Central memory CD4-positive, alpha-beta T cell (primary cell): ENCODE measurements at places on chromosomes 16 and 17.
A peak's percentile ranks its signal among the peaks of the same experiment; 100 is the strongest.

- no peak for DNase-seq
These were observed 5.0 kb upstream of the ARHGAP27 start for GRCh38 chr17:45437465-45438283.

GRCh38 chr17:75933808-75934207, 7.0 kb downstream of the FBF1 start:
- no peak for DNase-seq

DNA sequence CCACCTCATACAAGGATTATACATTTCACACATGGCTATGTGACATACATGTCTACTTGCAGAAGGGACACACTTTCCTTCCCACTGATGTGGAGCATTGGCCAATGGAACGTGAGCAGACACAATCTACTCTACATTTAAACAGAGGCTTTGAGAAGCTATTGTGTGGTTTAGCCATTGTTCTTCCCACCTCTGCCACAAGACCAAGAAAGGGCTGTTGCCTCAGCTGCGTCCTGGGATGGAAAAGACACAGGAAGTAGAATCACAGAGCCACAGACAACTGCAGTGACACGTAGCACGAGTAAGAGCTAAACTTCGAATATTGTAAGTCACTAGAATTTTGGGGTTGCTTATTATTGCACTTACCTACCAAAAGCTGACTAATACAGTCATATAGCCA, 33.3 kb downstream of the PRKCB start:
- DNase-seq = peak; percentile 9

GRCh38 chr17:70276906-70277305, 107.6 kb downstream of the KCNJ2 start:
- no peak for DNase-seq

- DNase-seq = no peak
These were observed 755 bp downstream of the RPL3L start for GRCh38 chr16:1953734-1954133.

- DNase-seq = peak; percentile 65
These were observed 11.4 kb upstream of the TCAP start for GRCh38 chr17:39653662-39654331.

DNA sequence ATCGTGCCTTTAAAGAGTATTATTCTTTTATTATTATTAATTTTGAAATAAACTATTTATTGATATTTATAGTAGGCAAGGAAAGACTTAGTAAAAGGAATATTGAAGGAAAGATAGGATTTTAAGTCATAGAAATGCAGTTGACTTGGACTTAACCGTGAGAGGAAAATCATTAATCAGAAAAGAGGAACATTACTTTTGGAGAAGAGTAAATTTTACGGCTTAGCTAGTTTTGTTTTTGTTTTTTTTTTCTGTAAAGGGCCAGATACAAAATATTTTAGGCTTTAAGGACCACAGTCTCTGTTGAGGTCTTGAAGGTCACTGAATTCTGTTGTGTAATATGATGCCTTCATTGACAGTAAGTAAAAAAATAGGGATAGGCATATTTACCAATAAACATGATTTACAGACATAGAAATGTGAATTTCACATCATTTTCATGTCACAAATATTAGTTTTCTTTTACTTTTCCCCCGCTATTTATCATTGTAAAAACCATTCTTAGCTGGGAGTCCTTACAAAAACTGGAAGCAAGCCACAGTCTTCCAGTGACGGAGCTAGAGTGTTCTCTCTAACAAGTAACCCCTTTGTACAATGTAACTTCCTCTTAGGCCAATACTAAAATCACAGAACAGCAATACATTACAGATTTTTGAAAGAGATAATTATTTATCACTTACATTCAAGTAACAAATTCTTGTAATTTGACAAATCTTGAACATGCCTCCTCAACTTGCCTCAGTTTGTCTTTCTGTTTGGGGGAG, 2.3 kb upstream of the KCNJ16 start:
- DNase-seq = no peak

- DNase-seq = peak; percentile 66
These were observed 25.9 kb upstream of the APOH start for GRCh38 chr17:66255112-66255511.
